Large intestine (tissue), 12 donors: ENCODE measurements at places on chromosomes 4 and X.

- DNase-seq = no peak
Observed at GRCh38 chr4:2353222-2354107, 65.0 kb downstream of the ZFYVE28 start.

DNA sequence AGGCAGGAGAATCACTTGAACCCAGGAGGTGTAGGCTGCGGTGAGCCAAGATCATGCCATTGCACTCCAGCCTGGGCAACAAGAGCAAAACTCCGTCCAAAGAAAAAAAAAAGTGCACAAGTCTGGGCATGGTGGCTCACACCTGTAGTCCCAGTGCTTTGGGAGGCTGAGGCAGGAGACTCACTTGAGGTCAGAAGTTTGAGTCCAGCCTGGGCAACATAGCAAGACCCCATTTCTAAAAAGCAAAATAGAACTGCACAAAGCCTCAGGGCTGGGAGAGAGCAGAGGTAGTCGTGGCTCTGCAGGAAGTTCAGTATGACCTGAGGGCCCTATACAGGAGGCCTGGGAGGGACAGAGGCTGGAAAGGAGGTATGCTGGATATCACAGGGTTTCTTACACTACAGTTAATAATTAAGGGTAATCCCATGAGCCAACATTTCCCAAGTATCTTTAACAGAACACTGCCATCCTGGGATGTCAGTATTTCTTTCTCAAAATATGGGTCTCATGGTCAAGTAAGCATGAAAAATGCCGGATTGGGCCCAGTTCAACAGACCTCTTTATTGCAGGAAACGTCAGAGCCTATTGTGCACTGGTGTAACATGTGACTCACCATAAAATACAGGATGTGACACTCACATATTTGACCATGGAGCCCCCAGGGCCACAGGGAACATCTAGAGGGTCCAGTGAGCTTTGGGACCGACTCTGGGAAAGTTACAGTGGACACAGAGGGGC lies 37.8 kb downstream of the ACSL1 start:
- DNase-seq = no peak

- no peak for DNase-seq
Observed at GRCh38 chrX:40908857-40909475, 173.6 kb upstream of the MED14 start.

DNA sequence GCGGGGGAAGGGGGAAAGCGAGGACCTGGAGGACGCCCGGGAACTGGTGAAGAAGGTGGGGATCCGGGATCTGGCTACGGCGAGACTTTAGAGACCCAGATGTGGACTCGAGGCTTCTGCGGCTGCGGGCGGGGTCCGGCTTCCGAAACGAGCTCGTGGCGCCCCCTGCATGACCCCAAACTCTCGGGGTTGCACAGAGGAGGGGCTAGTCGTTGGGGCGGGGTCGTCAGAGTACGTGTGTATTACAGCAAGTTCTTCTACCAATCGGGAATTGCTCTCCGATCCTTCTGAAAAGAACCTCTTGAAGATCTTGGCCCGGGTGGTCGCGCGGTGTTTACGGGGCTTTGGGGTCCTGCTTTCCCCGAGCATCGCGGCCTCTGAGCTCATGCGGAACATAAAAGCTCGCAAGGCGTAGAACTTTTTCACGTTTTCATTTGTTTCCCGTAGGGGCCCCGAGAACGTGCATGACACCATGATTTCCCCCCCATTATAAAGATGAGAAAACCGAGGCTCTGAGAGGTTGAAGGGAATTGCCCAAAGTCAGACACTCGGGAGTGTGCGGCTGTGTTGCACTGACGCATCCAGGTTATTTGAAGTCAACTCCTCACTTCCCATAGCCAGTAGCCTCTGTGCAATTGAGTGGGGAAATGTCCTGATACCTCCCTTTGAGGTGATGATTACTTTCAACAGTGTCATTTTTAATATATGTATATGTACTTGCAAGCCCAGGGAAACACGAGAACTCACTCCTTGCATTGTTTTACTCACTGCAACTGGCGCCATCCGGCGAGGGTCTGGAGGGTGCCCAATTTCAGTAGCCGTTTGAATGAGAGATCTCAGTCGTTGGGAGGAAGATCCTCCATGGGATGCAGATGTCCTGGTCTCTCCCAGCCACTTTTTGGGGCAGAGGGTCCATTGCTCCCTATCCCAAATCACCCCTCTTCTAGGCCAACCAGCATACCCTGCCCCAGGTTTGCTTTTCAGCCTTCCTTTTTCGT lies at the start of gene BEND4:
Gene BEND4, minus strand, starts transcription at position 149 of the 998 bp plus-strand sequence. CDS start 512 bp downstream, outside the sequence.
- DNase-seq = peak; percentile 29

- no peak for DNase-seq
Observed at GRCh38 chr4:52107336-52107735, 56.2 kb downstream of the SPATA18 start.
